ENCODE measurements at places on chromosomes 13 and 19.

DNA sequence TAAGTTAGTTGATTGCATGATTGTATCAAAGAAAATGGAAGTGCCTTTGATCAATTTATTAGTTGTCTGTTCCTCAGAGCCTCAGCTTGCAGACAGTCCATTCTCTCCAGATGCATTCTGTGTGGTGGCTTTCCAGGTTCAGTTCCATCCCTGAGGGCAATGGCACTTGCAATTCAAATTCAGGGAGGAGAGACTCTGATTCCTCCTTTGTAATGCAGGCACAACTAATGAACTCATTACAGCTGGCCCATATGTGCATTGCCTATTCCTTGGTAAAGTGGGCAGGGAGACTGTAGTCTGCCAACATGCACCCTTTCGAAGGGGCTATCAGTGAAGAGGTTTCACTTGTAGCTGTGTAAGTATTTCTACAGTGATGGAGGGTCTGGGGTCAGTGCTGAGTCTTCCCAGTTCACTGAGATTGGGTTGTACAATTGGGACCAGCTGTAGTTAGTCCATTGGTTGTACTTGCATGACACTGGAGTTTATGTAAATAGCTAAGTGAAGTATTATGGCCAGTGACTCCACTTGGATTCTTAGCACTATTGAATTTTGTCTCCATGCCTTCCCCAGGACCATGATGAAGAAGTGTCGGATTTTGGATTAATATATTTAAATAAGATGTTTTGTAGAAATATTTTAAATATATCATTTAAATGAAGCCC lies 401.7 kb downstream of the GPC6 start:
- no peak for DNase-seq

DNA sequence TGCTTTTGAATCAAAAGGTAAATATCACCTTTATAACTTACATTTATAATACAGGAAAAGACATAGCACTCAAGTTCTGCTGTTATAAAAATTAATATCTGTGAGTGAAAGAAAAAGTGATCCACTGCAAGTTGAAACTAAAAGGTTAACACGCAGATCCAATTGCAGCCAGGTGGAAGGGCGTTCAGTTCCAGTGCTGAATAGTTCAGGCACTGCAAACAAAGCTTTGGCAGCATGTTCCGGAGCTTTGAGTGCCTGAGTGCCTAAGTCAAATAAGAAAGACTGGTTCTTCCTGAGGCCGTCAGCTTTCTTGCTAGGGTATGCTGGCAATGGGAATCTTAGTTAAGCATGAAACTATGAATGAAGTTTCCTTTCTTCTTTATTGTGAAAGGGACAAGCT lies 200.3 kb downstream of the LMO7 start:
- DNase-seq: no peak

DNA sequence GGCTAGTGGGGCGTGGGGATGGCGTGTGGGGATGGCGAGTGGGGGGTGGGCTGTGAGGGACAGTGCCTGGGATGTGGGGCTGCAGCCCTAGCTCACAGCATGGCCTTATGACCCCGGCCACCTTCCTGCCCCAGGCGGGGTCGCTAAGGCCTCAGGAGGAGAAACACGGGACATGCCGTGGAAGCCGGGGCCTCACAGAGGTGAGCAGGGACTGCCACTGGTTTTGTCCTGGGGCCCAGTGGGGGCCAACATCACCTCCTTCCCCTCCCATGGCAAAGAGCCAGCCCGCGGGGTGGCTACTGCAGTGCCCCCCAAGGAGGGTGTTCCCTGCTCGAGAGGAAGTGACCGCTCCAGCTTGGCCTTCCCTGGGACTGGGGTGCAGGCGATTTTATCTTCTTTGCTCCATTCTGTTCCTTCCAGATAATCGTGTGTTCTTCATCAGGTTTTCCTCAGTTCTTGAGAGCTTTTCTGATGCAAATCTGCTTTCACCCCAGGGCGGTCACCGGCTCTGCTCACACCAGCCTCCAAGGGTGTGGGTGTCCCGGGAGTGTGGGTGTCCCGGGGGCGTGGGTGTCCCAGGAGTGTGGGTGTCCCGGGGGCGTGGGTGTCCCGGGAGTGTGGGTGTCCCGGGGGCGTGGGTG lies 1.2 kb downstream of the F7 start:
- DNase-seq: no peak

DNA sequence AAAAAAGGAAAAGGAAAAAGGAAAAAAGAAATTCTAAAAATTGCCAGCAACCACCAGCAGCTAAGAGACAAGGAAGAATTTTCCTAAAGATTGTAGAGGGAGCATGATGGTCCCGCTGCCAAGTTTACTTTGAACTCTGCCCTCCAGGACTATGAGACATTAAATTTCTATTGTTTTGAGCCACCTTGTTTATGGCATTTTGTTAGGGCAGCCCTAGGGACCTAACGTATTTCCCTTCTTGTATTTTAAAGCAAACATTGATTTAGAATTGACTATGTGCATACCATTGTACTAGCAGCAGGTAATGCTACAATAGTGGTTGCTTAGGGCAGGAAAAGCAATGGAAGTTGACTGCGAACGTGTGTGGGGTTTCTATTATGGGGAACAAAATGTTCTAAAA lies 1414.2 kb downstream of the EFNB2 start:
- DNase-seq: no peak

GRCh38 chr19:6947745-6948144 lies 60.4 kb downstream of the ADGRE1 start:
- no peak for DNase-seq

GRCh38 chr19:13092606-13093235 lies 9.9 kb downstream of the LYL1 start:
- no peak for DNase-seq

GRCh38 chr19:12453495-12453894 lies 12.7 kb upstream of the ZNF443 start:
- DNase-seq: no peak

DNA sequence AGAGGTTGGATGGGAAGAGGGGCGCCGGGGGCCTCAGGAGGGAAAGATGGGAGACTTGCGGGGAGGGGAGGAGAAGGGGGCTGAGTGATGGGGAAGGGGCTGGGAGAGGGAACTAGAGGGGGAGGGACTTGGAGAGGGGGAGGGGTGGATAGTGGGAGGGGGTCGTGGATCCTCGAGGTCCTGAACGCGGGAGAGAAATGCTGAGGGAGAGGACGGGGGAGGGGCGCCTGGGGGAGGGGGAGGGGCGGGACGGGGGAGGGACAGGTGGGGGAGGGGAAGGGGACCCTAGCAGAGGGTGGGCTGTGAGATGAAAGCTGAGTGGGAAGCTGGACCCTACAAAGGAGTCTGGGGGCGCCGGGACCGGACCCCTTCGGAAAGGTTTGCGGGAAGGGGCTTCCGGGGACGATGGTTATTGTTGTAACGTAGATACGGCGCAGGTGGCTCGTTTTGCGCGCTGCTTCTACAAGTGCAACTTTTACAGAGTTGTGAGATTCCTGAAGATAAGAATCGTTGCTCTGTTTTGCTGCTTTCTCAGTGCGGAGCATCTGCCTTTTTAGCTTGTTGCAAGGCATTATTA lies 418 bp downstream of the ZNF444 start:
- peak; percentile 22 for DNase-seq

DNA sequence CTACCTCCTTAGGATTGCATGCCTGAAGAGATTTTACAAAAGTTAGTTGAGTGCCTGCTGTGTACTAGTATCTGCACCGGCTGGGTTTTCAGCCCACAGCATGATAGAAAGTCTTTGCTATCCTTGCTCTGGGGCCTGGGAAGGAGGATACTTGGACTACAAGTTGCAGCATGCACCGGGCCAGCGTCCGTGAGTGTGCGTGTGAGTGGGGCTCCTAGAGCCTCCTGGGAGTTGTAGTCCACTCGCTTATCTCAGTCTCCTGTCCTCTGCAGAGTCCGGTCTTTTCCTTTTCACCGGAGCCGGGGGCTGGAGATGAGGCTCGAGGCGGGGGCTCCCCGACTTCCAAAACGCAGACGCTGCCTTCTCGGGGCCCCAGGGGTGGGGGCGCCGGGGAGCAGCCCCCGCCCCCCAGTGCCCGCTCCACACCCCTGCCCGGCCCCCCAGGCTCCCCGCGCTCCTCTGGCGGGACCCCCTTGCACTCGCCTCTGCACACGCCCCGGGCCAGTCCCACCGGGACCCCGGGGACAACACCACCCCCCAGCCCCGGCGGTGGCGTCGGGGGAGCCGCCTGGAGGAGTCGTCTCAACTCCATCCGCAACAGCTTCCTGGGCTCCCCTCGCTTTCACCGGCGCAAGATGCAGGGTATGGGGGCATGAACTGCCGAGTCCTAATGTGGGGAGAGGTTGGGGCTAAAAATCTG lies 20.6 kb downstream of the BRSK1 start:
- no peak for DNase-seq

DNA sequence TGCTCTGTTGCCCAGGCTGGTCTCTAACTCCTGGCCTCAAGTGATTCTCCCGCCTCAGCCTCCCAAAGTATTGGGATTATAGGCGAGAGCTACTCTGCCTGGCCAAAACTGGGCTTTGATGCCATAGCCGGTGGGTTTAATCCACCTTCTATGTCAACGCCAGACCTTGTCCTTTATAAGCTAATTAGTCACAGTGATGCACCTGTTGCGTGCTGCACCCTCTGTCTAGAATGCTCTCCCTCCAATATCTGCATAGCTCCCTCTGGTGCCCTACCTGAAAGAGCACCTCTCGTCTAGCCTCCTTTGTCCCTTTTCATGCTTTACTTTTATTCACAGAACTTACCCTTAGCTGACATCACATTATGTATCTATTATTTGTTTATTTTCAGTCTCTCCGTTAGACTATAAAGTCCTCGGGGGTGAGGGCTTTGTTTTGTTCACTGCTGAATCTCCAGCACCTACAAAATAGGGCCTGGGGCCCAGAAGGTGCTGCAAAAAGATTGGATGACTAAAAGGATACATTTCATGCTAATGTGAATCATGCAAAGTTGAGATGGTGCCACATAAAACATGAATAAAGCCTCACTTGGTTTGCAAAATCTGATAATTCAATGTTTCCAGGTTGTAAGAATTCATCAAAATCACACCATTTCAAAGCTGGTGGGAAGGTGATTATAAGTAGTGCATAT lies 148.1 kb downstream of the USP12 start:
- no peak for DNase-seq

DNA sequence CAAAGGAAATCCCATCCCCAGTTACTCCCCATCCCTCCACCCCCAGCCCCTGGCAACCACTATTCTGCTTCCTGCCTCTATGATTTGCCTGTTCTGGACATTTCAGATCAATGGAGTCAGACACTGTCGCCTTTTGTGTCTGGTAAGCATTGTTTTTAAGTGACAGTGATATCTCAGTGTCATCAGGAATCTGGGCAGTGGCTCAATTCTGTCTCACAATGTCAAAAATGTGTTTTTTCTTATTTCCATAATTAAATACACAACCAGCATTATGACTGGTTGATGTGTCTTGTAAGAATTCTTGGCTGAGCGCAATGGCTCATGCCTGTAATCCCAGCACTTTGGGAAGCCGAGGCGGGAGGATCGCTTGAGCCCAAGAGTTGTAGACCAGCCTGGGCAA lies 20.2 kb upstream of the PGLS start:
- DNase-seq: no peak

DNA sequence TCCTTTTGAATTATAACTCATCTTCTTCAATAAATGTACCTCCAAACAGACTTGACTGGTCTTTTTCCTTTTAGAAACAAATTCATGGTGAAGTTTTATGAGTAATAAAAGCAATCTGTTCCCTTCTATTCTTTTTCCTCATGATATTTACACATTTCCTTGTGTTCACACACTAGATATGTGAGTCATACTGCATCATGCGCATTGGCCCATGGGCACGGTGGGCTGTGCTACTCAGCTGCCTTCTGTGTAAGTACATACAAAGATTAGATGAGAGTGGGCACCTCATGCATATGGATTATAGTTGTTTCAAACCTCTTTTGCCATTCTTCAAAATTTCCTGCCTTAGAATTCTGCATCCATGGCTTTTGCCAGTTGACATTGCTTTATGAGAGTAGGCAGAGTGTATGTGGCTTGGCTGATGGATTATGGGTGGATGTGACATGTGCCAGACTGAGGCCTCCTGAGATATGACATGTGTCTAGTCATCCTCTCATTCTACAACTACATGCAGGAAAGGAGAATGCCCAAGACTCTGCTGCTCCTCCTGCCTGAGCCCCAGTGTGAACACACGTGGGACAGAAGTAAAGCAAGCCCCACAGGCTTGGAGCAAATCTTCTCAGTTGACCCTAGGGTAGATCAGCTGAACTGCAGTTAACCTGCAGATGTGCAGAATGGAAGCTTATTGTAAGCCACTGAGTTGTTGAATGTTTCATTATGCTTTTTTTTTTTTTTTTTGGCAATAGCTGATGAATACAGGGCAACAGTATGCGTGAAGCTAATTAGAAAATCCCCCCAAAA lies 109.9 kb downstream of the RBM26 start:
- no peak for DNase-seq

GRCh38 chr13:49958321-49958720 lies 22.2 kb upstream of the SPRYD7 start:
- DNase-seq: no peak

DNA sequence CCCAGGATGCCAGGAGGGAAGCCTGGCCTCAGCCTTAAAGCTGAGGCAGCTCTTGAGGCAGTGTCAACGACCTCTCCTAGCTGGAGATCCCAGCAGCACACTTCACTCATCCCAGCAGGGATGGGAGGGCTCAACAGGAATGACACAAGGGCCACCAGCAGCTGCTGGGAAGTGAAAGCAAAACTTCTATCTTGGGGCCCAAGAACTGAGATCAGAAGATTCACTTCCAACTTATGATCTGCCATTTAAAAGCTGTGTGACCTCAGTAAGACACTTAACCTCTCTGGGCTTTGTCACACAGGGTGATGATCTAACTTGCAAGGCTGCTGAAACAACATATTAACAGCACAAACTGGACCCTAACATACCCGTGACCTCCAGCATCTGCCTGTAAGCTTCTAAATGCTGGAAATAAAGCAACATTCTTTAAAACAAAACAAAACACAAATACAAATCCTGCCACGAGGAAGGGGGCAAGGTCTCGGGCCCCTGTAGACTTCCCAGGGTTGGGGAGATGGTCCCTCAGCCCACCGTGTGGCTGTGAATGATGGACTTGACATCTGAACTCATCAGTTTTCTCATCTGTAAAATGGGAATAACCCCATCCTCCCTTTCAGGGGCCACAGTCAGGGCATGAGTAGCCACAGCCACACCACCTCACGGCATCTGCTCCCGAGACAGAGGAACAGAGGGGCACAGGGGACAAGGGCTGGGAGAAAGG lies 22.7 kb downstream of the ELL start:
- DNase-seq: no peak

GRCh38 chr19:39943586-39943985 lies 9.2 kb upstream of the FCGBP start:
- DNase-seq: no peak

DNA sequence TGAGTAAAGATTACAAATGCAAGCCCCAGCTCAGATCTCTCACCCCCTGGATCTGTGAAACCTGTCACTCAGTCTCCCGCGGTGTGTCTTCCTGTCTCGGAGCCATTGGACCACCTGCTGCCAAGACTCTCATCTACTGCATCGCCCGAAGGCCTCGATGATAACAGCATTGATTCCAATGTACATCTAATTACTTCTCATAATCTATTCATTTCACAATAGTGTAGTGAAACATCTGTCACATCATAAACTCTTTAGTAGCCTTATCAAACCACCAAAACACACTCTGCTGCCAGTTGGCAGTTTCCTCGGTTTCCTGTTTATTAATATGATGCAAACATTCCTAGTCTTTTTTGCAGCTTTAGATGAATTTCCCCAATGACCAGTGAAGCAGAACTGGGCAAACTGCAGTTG lies 220.3 kb downstream of the POU4F1 start:
- DNase-seq: no peak
